Osteocyte (in vitro differentiated cells): ENCODE measurements at places on chromosomes 4 and X. TPM values are rescaled to one million over a fixed set of nuclear protein-coding genes. Genes with fewer than 3 reads are reported as not detected.

DNA sequence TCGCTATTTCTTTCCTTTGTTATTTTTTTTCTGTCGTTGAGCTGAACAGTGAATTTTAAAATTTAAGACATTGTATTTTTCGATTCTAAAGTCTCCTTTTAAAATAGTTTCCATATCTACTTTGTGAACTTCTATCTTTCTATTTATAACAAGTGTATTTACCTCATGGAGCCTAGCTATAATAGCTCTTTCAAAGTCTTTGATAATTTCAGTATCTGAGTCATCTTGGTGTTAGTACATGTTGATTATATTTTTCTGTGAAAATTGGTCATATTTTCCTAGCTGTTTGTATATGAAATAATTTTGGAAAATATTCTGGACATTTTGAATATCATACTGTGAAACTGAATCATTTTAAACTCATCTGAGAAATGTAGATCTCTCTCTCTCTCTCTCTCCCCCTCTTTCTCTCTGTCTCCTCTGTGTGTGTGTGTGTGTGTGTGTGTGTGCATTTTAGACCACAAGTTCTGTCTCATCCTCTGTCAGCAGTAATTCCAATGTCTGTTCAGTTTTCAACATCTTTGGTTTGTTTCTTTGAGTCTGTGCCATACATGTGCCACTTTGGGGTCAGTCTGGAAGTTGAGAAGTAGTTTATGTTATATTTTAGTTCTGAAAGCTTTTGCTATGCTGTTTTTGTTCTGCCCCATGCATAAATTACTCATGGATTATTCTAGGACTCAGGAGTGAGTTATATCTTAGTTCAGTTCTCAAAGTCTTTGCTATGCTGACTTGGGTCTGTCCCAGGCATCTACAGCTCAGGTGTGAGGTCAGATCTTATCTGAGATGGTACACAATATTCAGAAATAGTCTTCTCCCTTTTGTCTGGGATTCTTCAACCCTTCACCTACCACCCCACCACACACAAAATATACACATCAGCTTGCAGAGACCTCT, 366.4 kb upstream of the CASK start:
- H3K36me3 ChIP-seq, result no peaks in the 10 kb centered on the region
- no peak overlapping the region for H3K4me3 ChIP-seq
- no peaks in the 10 kb centered on the region for H3K27me3 ChIP-seq
- H3K4me1 ChIP-seq, result no peaks in the 10 kb centered on the region
- no peak overlapping the region for H3K27ac ChIP-seq

DNA sequence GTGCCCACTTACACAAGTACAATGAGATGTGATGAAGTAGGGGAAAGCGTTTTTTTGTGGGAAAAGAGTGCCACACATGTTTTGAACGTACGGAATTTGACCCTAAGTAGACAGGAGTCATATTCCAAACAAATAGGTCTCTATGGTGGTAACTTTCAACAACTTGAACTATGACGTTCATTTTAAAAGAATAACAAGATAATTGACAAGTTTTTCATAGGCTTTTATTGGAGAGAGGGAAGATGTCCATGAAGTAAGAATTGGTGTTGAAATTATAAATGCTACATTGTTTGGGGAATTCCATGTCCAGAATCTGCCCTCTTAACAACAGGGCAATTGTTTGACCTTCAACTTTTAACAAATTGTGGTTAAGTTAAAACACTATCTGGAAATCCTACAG, 126.5 kb downstream of the GASK1B start:
- no peaks in the 10 kb centered on the region for H3K27me3 ChIP-seq
- no peak for DNase-seq
- H3K4me3 ChIP-seq, result no peak overlapping the region
- H3K4me1 ChIP-seq, result peaks cover 40% of the 10 kb centered on the region
- peaks cover 2% of the 10 kb centered on the region for H3K36me3 ChIP-seq

DNA sequence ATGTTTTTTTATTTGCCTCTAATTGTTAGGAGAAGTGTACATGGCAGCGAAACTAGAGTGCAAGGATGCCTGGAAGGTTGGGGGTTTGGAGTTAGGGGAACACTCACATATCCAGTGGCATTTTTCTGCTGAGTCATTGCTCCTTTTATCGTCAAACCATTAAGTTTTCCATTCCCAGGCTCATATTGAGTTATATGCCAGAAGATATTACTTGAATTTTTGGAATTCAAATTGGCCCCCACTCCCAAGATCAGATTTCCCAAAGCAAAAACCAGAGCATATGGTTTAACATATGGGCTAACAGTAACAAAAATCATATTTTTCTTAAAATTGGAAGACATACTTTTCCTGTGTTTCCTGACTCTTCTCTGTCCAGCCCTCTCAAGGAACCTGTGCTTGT, 152.7 kb downstream of the FSTL5 start:
- H3K36me3 ChIP-seq, result no peaks in the 10 kb centered on the region
- H3K27me3 ChIP-seq, result peaks cover 3% of the 10 kb centered on the region
- no peaks in the 10 kb centered on the region for H3K4me1 ChIP-seq
- H3K4me3 ChIP-seq, result no peak overlapping the region

- H3K36me3 ChIP-seq, result no peaks in the 10 kb centered on the region
- H3K4me3 ChIP-seq, result no peak overlapping the region
- peaks cover 53% of the 10 kb centered on the region for H3K27me3 ChIP-seq
- no peak overlapping the region for H3K27ac ChIP-seq
- H3K4me1 ChIP-seq, result no peaks in the 10 kb centered on the region
- no peak for DNase-seq
These were observed 115.5 kb upstream of the FAM241A start for GRCh38 chr4:112029771-112030171.

GRCh38 chr4:150117094-150117493, 38.8 kb downstream of the DCLK2 start:
- no peaks in the 10 kb centered on the region for H3K27me3 ChIP-seq
- H3K27ac ChIP-seq, result no peak overlapping the region
- peaks cover 53% of the 10 kb centered on the region for H3K4me1 ChIP-seq
- peaks cover 9% of the 10 kb centered on the region for H3K36me3 ChIP-seq
- DNase-seq, result no peak

- no peaks in the 10 kb centered on the region for H3K36me3 ChIP-seq
- H3K27ac ChIP-seq, result no peak overlapping the region
- no peak for DNase-seq
These were observed 194.8 kb upstream of the RASGEF1B start for GRCh38 chr4:81666491-81666890.

DNA sequence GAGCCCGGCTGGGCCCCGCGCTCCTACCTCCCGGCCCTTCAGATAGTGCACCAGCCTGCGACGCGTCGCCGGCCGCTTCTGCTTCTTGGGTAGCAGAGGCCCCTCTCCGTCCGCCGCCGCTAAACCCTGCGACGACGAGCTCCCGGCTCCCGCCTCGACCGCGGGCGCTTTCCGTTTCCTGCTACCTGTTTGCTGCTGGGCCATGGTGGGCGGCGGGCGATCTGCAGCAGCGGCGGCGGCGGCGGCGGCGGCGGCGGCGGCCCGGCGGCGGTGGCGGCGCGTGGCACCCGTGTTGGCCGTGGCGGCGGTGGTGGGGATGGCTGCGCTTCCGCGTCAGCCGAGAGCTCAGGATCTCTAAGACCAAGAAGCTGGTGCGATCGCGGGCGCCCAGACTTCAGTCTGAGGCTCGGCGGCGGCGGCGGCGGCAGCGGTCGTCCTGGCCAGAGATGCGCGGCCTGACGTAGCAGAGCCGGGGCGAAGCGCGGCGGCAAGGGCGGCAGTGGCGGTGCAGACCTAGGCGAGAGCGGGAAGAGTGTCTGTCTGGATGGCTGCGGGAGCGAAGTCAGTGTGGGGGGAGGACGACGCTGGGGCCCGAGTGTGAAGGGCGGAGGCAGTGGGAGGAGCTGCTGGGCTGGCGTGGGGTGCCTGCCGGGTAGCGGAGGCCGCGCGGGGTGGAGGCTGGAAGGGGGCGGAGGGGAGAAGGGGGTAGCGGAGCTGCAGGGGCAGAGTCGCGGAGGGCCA, at the start of gene DCAF12L2:
DCAF12L2 (minus strand) TSS at position 569 of the 741 bp plus-strand sequence; CDS start at position 204, 365 bp downstream.
- H3K4me1 ChIP-seq, result no peaks in the 10 kb centered on the region
- H3K36me3 ChIP-seq, result no peaks in the 10 kb centered on the region
- no peak for DNase-seq
- H3K27me3 ChIP-seq, result no peaks in the 10 kb centered on the region

DNA sequence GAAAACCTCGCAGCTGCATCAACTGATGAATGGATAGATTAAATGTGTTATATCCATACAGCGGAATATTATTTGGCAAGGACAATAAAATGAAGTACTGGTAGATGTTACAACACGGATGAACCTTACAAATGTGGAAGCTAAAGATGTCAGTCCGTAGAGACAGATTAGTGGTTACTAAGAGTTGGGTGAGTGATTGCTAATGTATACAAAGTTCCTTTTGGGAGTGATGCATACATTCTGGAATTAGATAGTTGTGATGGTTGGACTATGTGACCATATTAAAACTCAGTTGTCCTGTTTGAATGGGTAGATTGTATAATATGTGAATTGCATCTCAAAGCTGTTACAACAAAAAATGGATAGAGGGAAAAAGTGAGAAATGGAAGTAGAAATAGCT, 2.8 kb downstream of the FIP1L1 start:
- no peaks in the 10 kb centered on the region for H3K27me3 ChIP-seq
- no peak for DNase-seq
- peaks cover 26% of the 10 kb centered on the region for H3K4me1 ChIP-seq
- no peak overlapping the region for H3K4me3 ChIP-seq

GRCh38 chr4:151250706-151251105, 26.3 kb upstream of the PRSS48 start:
- H3K27ac ChIP-seq, result no peak overlapping the region
- no peak for DNase-seq
- no peaks in the 10 kb centered on the region for H3K27me3 ChIP-seq
- H3K36me3 ChIP-seq, result no peaks in the 10 kb centered on the region
- H3K4me3 ChIP-seq, result no peak overlapping the region

DNA sequence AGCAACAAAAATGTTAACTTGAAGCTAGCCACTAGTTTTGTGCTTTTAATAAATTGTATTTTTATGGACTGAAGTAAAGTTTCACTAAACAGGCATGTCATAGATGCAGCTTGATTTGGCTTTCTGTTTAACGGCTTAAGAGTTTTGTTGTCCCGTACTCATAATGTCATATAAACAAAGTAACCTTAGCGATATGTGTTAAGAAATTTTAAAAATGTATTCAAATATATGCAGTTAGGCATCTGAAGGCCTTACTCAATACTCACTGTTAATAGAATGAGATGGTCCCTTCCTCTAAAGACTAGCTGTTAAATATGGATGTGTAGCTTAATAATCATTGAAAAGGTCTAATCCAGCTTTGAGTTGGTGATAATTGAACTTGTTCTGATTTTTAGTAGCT, 1.0 kb upstream of the SCLT1 start:
- no peak for DNase-seq
- H3K27me3 ChIP-seq, result no peaks in the 10 kb centered on the region
- H3K4me3 ChIP-seq, result peak overlapping the region; percentile 7
- peaks cover 24% of the 10 kb centered on the region for H3K4me1 ChIP-seq
- no peak overlapping the region for H3K27ac ChIP-seq
- H3K36me3 ChIP-seq, result no peaks in the 10 kb centered on the region

DNA sequence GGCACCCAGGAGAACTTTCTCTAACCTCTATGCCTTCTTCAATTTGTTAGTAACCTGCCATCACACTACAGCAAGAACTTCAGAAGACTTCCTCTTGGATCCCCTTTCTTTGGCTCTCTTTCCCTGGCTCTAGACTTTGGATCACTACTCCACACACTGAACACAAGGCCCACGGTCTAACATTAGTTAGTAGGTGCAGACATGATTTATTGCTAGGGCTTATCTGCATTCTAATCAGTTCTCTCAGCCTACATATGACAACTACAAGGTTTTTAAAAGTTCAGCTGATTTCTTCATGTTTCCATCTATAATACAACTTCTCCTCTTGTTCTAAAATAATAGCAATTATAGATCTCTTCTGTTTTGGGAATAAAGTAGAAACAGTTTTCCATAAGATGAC, 209.1 kb upstream of the ANXA10 start:
- H3K4me3 ChIP-seq, result no peak overlapping the region
- no peak for DNase-seq
- H3K36me3 ChIP-seq, result no peaks in the 10 kb centered on the region
- H3K4me1 ChIP-seq, result peaks cover 7% of the 10 kb centered on the region
- H3K27ac ChIP-seq, result no peak overlapping the region

Gene TMEM154
- total RNA-seq, result 0.60 and 1.4 TPM in 2 replicates

Gene STATH
- total RNA-seq, result not detected in 2 replicates

Gene MAGEA8
- not detected in 2 replicates for total RNA-seq

Gene SULT1E1
- 5.1 and 6.6 TPM in 2 replicates for total RNA-seq

Gene POU4F2
- not detected in 2 replicates for total RNA-seq

Gene TCEAL7
- 13.4 and 14.7 TPM in 2 replicates for total RNA-seq

Gene CT83
- not detected in 2 replicates for total RNA-seq

Gene NUP62CL
- total RNA-seq, result not detected in 2 replicates

Gene LUZP4
- total RNA-seq, result not detected in 2 replicates
